GM19239 (cell line): ENCODE measurements at places on chromosomes 11 and 22.

GRCh38 chr11:71333473-71333872 lies 81.1 kb upstream of the SHANK2 start:
- DNase-seq, result no peak

DNA sequence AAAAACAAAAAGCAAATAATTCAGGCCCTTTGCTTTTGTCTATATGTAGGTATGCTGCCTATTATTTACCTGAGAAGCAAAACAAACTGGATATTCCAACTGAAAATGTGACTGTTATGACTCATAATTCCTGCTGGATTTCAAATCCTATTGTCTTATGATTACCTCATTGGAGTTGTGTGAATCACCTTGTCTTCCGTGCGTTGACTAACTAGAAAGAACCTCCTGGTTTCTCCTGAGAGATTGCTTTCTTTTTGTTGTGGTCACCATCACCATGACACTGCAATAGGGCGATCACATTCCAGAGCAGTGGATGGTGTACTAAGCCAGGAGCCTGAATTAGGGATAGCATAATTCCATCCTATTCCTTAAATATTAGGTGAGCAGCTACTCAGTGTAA lies 23.0 kb upstream of the EXPH5 start:
- DNase-seq, result no peak

DNA sequence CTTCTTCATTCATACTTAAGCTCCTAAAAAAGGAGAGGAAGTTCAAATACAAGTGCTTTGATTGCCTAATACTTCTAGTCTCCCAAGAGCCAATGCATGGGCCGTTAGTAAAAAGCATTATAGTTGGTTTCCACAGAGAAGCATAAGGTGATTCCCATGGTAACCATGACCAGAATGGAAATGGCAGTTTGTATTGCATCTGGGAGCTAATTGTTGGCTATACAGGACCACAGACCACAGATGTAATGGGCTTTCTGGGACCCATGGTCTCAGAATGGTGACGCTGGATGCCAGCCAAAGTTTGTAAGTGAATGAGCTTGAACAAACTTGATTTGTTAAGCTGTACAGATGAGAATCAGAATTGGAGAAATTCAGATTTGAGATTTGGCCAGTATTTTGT lies 333.9 kb upstream of the C11orf87 start:
- DNase-seq, result no peak

DNA sequence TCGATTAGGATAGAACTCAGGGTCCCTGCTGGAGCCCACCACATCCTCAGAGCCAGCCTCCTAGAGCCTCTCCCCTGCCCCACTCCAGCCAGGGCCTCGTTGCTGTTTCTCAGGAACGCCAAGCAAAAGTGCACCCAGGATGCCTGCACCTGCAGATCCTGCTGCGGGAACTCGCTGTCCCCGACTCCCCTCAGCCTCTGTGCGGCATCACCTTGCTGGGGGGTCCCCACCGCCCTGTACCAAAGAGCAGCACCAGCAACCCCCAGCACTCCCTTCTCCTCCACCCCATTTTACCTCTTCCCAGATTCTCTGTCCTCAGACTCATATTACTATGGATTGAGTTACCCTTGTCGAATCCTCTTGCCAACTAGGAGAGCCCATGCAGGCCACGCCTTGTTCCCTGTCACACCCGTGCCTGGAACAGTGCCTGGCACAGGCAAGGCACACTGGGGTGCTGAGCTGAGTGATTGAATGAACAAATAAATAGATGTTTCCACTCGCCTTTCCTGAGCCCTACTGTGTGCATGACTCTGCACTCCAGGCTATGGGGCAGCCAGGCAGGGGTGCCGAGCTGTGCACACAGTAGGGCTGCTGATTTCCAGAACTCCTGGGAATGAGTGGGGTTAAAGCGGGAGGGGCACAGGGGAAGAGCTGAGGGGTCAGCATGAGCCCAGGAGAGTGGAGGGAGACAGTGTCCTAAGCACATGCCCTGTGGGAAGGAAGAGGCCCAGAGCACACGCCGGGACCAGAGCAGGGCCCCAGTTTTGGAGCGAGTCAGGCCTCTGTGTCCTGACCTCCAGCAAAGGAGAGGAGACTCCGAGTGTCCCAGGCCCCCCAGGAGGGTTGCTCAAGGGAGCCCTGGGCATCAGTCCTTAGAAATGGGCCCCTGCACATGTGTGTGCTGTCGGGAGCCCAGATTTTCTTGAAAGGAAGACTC lies 44.3 kb downstream of the LINC01488 start:
- no peak for DNase-seq

DNA sequence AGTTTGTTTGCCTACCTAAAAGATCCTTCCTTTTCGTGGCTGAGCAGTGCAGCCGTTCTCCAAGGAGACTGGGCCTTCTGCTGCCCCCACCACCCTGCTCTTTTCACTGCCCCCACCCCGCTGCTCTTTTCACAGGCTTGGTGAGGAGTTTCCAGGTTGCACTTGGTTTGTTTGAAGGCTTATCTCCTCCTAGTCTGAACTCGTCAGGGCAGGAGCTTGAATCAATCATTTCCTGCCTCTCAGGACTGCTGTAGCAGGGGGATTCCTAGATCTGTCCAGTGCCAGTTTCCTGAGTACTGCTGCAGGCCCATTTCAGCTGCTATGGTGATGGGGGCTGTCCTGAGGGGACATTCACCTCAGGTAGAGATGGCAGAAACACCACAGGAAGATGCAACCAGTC lies 10.0 kb downstream of the MED15 start:
- no peak for DNase-seq

GRCh38 chr22:47067911-47068625 lies 305.6 kb downstream of the TBC1D22A start:
- DNase-seq, result no peak

- no peak for DNase-seq
Observed at GRCh38 chr11:66327171-66328030, 8.8 kb downstream of the RIN1 start.

GRCh38 chr11:64911689-64912088 lies 5.3 kb downstream of the ATG2A start:
- no peak for DNase-seq
